ENCODE measurements at places on chromosomes 5 and 9. TPM values are rescaled to one million over a fixed set of nuclear protein-coding genes. Genes with fewer than 3 reads are reported as not detected.

The KLF9 gene
- total RNA-seq = 19.7 TPM

The OMD gene
- total RNA-seq = 4.1 TPM

The FGF18 gene
- 1.6 TPM for total RNA-seq

The ABO gene
- 5.1 TPM for total RNA-seq

The QRFP gene
- not detected for total RNA-seq

The WDR38 gene
- not detected for total RNA-seq

The PCDHGA10 gene
- total RNA-seq = 9.1 TPM

The FAM78A gene
- 10.6 TPM for total RNA-seq

The PGM5 gene
- total RNA-seq = 54.2 TPM

The OLFM1 gene
- total RNA-seq = 5.1 TPM

The ZFYVE16 gene
- 75.2 TPM for total RNA-seq

The PAX5 gene
- total RNA-seq = 0.47 TPM

The ACTBL2 gene
- total RNA-seq = not detected

The HSD17B3 gene
- total RNA-seq = 0.53 TPM

The POLK gene
- 28.3 TPM for total RNA-seq

The PKD2L2 gene
- 0.53 TPM for total RNA-seq

The MED27 gene
- total RNA-seq = 12.3 TPM

The GABRA6 gene
- not detected for total RNA-seq

The BRINP1 gene
- 6.7 TPM for total RNA-seq

The GDF9 gene
- 1.4 TPM for total RNA-seq

The EXOSC2 gene
- 26.2 TPM for total RNA-seq

The CREBRF gene
- 32.1 TPM for total RNA-seq

The GLT6D1 gene
- not detected for total RNA-seq

The FOXD4L5 gene
- 0.06 TPM for total RNA-seq

The DBH gene
- total RNA-seq = 1.1 TPM

The ALDH1A1 gene
- total RNA-seq = 173 TPM

The C1QTNF2 gene
- total RNA-seq = 4.6 TPM

The PPP3R2 gene
- total RNA-seq = 0.23 TPM

The PCDHB13 gene
- total RNA-seq = 7.9 TPM

The ARHGEF28 gene
- total RNA-seq = 63.9 TPM

The OBP2B gene
- not detected for total RNA-seq

The IL4 gene
- not detected for total RNA-seq

The GARNL3 gene
- total RNA-seq = 35.6 TPM

The SPATA31E1 gene
- total RNA-seq = not detected

The PCDHA11 gene
- 0.82 TPM for total RNA-seq

The PCDHA8 gene
- 0.41 TPM for total RNA-seq

The SLC34A3 gene
- total RNA-seq = 3.0 TPM

The NDOR1 gene
- 10.3 TPM for total RNA-seq

The C5orf46 gene
- not detected for total RNA-seq

The HMMR gene
- total RNA-seq = 11.0 TPM

The NUP214 gene
- 49.5 TPM for total RNA-seq

The CA9 gene
- total RNA-seq = 0.70 TPM

The OCLN gene
- 50.4 TPM for total RNA-seq

The EQTN gene
- 1.4 TPM for total RNA-seq

The CNTFR gene
- 19.5 TPM for total RNA-seq
